Suppressor macrophage (primary cell): ENCODE measurements at places on chromosomes 1 and 21.

DNA sequence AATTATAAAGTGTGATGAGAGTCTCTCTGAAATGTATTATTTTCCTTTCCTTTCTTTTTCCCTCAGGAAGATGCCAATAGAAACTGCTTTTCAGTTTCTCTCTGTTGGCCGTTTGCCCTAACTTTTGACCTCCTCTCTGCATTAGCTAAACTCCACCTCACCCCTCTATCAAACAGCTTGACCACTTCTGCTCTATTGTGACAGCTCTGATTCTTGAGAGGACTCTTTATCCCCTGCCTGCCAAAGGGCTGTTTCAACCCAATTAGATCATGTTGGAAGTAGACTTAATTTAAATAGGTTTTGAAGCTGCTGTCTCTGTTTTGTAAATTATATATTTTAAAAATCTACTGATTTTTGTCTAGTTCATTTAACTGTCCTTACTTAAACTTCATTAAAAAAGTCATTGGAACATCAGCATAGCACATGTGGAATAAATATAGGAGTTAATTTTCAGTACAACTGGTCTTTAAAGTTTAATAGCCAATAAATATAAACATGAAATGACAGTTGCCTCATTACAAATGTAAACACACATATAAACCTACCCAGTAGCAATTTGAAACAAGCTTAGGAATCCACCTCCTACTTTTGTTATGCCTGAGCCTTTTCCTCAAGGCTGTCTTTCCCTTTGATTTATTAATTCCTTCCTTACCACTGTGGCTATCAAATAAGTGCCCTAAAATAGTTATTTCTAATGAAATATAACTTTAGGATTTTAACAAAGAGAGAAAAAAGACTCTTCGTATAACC is 152.0 kb downstream of the CHRM3 start:
- DNase-seq: no peak

DNA sequence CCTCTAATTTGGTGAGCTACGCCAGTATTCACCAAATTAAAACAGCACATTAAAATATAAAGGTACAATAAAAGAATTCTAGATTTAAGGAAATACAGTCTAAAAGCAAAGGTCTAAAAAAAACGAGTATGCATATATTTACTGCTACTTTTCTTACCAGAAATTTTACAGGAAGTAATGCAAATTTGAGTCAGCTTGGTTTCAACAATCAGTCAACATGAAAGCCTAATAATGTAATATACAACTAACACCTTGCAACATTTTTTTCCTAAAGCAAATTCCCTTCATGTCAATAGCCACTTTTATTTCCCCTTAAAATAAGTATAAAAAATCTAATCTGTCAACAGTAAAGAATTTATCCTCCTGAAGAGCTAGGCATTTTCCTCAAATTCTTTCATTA is 11.9 kb downstream of the PTP4A2 start:
- peak; percentile 56 for DNase-seq

DNA sequence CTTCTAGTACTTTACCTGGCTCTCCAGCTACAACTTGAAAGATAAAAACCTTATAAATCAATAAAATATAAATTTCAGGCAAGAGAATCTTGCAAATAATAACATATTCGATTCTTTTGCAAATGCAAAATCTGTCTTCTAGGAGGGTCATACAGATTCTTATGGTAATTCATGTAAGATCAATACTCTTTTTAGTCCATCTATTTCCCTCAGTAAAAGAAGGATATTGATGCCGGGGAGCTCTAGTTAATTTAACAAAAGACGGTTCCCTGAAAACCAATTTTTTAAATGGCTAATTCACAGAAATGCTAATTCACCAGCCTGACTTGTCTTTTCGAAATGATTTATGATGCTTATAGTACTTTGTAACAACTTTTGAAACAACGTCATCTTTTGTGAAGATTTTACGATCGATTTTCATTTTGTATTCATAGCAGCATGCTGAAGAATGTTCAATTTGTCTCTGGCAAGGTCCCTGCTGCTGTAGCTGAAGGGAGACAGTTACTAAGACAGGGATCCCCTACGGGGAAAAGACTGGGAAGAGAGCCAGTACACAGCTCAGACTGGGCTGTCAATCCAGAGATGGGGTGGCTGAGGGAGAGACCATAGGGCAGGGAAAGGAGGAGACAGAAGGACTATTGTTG is 90.6 kb upstream of the SPAG17 start:
- no peak for DNase-seq

DNA sequence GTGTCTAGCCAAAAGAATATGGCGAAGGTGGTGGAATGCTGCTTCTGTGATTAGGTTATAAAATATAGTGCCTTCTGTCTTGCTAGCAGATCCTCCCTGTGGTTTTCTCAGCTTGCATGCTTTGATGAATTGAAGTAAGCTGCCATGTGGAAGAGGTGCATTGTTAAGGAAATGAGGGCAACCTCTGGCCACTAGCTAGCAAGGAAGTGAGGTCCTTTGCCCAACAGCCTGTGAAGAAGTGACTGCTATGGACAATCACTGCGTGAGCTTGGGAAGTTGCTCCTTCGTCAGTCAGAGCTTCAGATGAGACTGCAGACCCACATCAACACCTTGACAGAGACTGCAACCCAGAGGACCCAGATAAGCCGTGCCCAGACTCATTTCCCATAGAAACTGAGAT is 109.4 kb downstream of the GIPC2 start:
- DNase-seq: no peak

DNA sequence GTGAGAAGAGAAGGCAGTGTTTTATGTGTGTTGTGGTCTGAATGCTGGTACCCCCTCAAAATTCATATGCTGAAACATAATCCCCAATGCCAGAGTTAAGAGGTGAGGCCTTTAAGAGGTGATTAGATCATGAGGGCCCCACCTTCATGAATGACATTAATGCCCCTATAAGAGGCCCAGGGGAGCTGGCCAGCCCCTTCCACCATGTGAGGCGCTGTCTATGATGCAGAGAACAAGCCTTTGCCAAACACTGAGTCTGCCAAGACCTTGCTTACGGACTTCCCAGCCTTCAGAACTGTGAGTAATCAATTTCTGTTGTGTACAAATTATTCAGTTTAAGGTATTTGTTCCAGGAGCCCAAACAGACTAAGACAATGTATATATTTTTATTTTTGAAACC is 20.2 kb downstream of the CAPZB start:
- no peak for DNase-seq

DNA sequence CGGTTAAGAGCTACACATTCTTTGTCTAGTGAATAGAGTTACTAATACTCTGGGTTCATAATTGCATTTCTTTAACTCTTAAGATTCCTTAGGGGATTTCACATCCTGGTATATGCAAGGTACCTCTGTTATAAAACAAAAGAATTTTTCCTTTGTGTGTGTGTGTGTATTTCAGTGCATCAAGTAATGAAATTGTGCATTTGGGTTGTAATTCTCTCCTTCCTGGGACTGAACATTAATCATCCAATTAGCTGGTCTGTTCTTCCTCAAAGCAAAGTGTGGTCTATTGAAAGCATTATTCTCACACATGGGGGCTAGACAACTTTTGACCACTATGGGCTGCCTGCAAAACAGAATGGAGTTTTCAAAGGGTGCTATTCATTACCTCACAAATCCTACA is 74.0 kb downstream of the ZC3H11B start:
- no peak for DNase-seq

- no peak for DNase-seq
Measured at GRCh38 chr1:185157599-185158412, 839 bp downstream of the SWT1 start.

GRCh38 chr1:215479567-215479966 is 87.5 kb upstream of the KCTD3 start:
- DNase-seq: no peak

- no peak for DNase-seq
Measured at GRCh38 chr21:45548711-45549491, 6.7 kb upstream of the SLC19A1 start.

DNA sequence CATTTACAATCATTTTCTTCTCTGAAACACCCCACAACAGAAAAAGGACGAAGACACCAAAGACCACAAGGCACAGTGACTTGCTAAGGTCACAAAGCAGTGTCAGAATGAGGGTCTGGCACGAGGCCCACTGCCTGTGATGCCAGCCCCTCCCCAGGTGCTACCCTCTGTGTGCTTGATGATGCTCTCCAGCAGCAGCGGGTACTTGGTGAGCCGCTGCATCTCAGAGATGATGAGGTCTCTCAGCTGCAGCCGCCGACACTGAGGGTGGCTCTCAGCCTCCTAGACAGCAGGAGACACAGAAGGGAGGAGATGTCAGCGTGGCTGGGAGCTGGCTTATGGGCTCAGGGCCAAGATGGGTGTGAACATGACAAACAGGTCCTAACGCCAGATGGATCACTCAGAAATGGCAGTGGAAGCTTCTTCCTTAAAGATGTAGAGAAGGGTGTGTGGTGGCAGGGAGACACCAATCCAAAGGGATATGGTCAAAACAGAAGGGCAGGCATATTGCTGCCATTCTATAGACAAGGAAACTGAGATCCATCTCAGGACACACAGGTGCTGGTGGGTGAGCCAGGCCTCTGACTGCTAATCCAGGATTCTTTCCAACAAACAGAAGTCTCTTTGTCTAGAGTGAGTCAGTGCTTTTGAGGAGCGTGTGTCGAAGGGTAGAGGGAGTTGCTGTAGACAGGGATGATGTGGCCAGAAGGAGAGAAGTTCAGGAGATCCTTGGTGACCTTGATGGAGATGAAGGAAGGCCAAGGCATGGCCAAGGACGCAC is 25.6 kb downstream of the LRRC71 start:
- DNase-seq: no peak

DNA sequence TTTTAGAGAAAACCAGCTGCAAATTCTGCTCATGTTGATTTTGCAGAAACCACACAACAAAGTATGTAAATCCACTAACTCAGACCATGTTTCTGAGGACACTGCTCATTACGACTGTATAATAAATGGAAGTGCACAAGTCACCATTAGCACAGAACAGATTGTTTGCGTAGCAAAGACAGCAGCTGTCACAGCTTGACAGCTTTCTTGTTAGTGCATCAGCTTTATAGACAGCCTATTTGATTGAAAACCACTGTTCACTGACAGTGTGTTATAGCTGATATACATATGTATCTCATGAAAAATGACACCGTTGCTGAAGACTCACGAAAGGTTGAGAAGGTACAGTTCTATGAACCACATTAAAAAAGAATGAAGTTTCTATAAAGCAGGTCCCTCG is 560.2 kb upstream of the ZRANB2 start:
- no peak for DNase-seq

- DNase-seq: no peak
Measured at GRCh38 chr21:18636897-18637296, 233.3 kb upstream of the TMPRSS15 start.

GRCh38 chr1:21927533-21928237 is 9.4 kb downstream of the HSPG2 start:
- no peak for DNase-seq

- no peak for DNase-seq
Measured at GRCh38 chr1:36829066-36829465, 205.2 kb downstream of the GRIK3 start.

DNA sequence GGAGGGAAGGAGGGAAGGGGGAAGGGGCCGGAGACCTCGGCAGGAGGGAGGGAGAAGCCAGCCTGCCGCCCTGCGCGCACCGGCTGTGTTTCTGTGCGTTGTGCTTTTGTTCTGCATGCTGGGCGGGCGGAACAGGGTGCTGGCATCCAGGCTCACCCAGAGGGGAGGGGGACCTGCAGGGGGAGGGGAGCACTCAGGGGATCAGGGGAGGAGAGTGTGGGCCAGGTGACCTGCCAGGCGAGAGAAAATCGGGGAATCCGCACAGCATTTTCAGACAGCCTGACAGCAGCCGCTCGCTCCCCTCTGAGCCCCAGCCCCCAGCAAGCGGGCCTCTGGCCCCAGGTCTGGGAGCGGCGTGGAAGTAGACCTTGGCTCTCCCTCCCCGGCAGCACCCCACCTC is 54.7 kb downstream of the RIPK4 start:
- DNase-seq: no peak

DNA sequence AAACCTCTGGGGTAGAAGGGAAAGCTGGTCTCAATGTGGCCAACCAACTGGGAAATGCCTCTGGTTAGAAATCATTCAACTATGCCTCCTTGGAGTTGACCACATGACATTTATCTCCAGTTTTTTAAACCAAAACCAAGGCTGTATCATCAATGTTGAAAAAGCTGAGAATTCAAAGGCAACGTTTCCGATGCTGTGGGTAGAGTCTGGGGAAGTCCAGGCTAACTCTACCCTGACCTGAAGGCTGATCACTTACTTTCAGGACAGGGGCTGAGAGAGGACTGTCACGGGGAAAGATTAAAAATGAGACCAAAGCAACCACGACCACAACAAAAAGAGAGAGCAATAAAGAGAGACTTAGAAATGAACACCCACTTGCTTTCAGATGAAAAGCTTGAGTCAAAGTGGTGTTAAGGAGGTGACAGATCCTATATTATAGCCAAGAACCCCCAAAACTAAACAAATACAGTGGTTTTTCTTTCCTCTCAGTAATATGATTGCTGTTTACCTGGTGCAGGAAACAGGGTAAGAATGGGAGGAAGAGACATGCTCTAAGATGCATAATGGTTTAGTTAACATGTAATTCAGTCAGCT is 90.8 kb upstream of the TNFSF4 start:
- DNase-seq: no peak

DNA sequence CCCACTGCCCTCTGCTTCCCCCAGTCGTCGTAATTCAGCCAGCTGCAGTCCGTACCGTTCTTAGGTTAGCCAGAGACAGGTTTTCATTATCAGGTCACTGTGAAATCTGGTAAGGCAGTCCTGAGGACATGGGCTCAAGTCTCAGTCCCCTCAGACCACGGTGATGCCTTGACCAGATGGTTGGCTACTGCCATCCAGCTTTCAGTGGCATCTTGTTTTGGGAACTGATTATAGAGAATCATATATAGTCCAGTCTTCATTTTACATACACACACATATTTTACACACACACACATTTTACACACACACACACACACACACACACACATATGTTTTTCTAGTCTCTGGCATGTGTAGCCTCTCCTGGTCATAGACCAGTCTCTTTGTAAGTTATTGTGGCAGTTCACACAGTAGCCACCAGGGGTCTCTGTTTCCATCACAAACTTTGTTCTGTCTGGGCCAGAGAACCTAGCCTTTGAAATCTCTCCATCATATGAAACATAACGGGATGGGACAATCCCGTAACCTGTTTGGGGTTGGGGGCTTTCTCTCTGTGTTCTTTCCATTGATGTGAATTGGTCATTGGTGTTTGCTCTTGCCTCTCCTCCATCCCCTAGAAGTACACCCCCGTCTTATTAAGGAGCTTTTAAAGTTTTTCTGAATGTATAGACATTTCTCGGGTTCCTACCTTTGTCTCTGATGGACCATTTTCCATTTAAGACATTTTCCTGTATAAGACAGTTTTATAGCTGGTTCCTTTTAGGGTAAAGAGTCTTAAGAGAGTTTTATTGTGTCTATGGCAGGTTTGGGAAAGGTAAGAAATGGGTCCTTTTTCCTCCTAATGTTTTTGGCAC is 8.4 kb upstream of the IKBKE start:
- peak; percentile 83 for DNase-seq
